GDM1 (cell line): ENCODE measurements at places on chromosomes 7 and 10.

DNA sequence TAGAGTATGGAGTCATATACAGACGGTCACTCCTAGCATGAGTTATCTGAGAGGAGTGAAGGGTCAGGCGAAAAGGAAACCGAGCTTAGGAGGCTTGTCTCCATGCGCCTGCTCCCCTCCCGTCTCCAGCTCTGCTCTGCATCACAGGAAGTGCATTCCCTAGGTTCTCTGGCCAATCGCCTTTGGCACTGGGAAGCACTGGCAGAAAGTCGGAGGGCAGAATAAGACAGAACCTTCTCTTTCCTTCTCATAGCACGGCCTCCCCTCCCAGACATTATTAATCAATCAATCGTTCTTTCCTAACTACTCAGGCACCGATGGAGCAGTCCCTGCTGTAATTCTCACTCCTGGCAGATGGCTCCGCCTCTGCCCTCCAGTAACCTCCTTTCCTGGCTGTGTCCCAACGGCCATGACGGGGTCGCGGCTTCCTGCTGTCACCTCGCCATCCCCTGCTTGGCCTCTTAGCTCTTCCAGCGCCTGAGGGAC is 177.1 kb downstream of the FRMD4A start:
- no peak for DNase-seq

DNA sequence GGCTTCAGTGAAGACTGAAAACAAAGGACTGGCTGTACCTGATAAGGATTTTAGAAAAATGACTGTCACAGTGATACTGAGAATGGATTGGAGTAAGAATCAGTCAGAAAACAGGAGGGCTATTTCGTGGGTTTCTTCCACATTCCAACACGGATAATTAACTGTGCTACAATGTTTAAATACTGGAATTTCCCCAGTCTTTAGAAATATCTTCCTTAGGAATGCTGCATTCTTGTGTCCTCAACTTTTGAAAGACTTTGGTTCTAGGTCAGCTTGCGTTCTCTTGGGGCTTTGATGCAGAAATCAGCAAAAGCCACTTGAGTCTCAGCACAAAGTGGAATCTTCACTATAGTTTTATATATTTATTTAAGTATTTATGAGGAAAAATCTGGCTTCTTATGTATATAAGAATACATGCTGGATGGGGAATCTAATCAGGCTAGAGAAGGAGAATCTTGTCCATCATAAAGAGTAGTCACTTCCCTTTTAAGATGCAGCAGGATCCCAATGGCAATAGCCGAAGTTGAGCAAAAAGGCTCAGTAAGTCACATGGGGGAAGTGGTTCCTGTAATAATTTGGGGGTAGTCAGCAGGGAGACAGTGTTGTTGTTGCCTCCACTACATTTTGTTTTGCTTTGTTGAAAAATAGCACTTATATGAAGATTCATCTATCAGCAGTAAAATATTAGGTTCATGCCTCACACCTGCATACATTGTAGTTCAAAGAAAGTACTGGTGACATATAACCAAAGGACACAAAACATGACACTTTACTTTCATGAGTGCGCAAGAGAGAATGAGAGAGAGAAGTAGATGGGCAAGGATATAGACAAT is 86.0 kb downstream of the CH25H start:
- no peak for DNase-seq

GRCh38 chr10:90328896-90329295 is 528.9 kb downstream of the HTR7 start:
- no peak for DNase-seq

DNA sequence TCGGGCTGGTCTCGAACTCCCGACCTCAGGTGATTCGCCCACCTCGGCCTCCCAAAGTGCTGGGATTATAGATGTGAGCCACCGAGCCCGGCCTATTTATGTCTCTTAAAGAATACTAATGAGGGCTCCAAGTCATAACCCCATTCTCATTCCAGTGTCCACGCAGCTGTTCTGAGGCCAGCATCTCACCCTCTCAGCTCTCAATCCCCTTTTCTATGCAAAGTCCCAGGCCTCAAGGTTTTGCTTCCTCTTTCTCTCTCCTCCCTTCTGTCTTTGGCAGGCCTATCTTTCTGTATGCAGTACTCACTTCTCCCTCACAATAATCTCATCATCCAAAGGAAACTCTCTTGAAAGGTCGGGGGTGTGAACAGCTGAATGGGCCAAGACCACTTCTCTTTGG is 28.0 kb upstream of the VSIR start:
- peak; percentile 43 for DNase-seq

DNA sequence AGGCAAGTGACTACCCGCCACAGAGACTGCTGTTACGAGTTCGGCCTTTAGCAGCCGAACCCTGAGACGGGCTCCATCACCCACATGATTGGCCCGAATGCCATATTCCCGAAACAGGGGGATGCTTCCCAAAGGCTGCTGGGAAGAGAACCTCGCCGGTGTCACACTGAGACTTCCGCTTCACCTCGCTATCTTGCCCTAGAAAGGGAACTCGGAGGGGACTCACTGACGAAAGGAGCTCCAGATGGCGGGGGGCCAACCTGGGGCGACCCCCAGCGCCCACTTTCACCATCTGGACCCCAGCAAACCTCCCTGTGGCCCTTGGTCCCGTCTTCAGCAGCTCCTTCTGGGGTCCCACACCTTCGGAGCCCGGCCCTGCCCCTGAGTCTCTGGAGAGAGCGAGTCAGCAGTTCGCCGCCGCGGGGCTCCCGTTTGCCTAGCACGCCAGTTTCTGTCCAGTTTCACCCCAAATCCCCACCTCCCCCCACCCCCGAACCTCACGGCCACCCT is 529 bp downstream of the HPS1 start:
- no peak for DNase-seq

- DNase-seq: peak; percentile 7
Observed at GRCh38 chr7:72058579-72058978, 353.6 kb downstream of the CALN1 start.

GRCh38 chr10:12846718-12847117 is 154.8 kb downstream of the CCDC3 start:
- no peak for DNase-seq

GRCh38 chr10:116826803-116827202 is 22.5 kb upstream of the ENO4 start:
- no peak for DNase-seq

- DNase-seq: no peak
Observed at GRCh38 chr10:116247691-116248090, 25.3 kb downstream of the GFRA1 start.

DNA sequence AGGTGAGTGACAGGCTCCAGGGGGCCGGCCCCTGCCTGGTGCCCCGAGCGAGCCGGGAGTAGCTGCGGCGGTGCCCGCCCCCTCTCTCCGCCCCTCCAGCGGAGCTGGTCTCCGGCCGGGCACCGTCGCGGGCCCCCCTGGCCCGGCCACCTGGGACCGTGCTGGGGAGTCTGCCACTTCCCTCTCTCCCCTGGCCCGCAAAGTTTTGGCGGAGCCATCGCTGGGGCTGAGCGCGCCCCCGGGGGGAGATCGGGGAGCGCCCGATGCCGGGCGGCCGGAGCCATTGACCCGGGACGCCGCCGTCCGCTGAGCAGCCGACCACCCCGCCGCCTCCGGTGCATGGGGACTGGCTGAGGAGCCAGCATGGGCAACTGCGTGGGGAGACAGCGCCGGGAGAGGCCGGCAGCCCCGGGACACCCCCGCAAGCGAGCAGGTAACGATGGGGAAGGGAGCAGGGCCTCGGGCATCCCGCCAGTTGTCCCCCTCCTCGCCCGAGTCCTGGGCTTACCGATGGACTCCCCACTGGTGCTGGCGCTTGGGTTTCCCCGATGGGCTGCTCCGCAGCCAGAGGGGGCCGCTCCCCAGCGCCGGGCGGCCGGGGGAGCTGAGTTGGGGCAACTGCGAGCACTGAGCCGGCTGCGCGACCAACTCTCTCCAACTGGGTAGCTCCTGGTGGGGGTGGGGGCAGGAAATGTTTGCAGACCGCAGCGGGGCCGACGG is at the start of gene UBTD1:
Gene UBTD1, plus strand, starts transcription at position 84 of the 720 bp plus-strand sequence. Its CDS starts 280 bp downstream, at position 364.
- DNase-seq: no peak

- no peak for DNase-seq
Observed at GRCh38 chr10:122019414-122019975, 30.5 kb downstream of the TACC2 start.

DNA sequence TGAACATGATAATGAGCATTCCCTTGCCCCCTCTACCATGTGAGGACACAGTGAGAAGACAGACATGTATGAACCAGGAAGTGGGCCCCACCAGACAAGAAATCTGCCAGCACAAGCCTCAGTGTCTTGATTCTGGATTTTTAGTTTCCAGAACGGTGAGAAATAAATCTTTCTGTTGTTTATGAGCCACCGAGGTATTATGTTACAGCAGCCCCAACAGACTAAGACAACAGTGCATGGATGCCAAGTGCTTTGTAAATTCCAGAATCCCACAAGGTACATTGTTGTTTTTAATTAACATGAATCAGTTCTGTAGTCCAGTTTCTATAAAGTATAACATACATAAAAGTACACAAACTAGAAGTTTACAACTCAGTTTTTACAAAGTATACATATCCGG is 162.2 kb downstream of the ARHGAP21 start:
- DNase-seq: no peak

DNA sequence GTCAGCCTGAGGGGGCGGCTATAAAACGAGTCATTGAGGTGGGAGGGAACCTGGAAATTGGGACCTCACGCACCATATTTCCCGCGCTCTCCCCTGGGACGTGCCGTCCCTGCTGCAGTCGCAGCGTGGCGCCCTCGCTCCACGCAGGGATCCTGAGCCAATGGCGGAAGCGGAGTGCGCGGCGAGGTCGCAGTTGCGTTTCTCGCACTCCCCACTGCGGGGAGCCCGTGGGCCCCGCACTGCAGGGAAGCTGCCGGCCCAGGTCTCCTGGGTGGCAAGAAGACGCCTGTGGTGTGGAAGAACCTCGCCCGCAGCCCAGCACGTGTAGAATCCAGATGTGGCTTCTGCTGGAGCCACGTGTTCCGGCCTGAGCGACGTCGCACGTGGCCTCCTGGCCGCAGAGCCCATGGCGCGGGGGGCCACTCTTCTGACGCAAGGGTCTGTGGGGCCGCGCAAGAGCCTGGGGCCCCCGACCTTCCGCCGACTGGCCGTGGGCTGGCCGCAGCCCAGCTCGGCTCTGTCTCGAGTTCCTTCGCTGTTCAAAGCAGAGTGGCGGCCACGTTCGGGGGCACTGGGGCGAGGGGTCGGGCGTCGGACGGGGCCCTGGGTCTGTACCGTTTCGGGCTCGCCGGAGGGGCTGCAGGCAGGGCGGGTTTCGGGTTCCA is 26.4 kb downstream of the HIF1AN start:
- DNase-seq: peak; percentile 5

DNA sequence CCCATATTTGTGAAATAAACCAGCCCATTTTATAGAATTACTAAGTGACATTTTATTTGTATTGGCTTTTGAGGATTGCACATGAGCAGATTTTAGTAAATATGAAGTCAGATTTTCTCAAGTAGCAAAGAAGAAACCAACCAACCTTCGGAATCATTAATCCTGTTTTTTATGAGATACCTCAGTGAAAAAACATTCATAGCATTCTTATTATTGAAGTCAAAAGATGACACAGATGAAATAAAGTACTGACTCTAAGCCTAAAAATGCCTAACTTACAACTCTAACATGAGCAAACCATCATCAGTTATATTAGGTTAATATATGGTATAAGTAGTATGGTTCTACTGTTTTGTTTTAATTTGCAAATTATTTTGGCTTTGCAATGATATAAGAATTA is 59.9 kb upstream of the AGBL3 start:
- no peak for DNase-seq

GRCh38 chr10:118564652-118565051 is 30.8 kb downstream of the PRLHR start:
- DNase-seq: no peak

GRCh38 chr7:49624611-49625010 is 148.8 kb upstream of the VWC2 start:
- no peak for DNase-seq

- no peak for DNase-seq
Observed at GRCh38 chr7:76198202-76198601, 3.5 kb upstream of the SRRM3 start.

DNA sequence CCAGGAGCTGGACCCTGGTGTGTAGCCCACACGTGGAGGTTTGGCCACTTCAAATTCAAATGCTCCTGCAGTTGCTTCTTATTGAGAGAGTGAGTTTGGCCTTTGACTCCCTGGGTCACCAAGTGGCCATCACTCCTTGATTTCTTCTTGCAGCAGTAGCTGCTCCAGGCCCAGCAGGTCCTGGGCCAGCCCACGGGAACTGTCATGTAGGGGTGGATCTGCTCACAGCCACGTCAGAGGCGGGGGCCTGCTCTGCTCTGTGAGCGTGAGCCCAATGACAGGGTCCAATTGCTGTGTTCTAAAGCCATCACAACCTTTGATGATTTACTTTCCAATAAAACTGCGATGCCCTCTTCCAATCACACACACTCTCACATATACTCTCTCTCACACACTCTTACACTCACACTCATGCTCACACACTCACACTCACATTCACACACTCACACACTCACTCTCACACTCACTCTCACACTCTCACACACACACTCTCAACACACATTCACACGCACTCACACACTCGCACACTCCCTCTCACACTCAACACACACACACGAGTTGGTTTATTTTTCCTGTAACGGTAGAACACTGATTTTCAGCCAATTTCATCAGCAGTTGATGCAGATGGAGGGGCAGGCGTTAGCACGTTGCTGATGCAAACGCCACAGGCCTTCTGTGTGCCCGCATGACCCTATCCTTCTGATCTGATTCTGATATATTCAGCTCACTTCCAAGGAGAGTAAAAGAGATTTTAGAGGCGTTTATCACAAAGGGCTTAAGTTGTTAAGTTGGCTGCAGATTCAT is 210.7 kb upstream of the PPP2R2D start:
- DNase-seq: no peak

DNA sequence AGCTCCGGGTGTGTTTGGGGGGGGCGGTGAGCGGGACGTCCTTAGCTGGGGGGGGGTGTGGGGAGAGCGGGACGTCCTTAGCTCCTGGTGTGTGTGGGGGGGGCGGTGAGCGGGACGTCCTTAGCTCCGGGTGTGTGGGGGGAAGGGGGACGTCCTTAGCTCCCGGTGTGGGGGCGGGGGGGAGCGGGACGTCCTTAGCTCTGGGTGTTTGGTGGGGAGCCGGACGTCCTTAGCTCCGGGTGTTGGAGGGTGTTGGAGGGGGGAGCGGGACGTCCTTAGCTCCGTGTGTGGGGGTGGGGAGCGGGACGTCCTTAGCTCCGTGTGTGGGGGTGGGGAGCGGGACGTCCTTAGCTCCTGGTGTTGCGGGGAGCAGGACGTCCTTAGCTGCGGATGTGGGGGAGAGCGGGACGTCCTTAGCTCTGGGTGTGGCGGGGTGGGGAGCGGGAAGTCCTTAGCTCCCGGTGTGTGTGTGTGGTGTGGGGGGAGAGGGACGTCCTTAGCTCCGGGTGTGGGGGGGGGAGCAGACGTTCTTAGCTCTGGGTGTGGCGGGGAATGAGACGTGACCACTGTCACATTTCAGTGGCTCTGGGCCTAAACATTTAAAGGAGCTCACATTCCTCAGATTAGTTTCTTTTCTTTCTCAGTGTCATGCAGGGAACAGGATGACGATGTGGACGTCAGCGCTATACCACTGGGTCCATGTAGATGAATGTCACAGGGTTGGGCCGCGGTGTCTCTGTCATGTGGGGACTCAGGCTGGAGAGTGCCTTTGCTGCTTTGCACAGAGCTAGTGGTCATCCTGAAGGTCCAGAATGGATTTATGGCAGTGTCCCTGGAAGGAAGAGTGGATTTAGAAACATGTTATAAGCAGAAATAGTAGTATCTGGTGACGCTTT is 7.5 kb downstream of the DYNC2I1 start:
- peak; percentile 34 for DNase-seq
